Lung microvascular endothelial cell (primary cell): ENCODE measurements at places on chromosomes 7 and 10. TPM values are rescaled to one million over a fixed set of nuclear protein-coding genes. Genes with fewer than 3 reads are reported as not detected.

IL6 gene
- 0.60 and 0.87 TPM in 2 replicates for total RNA-seq

CPA2 gene
- not detected in 2 replicates for total RNA-seq

NPY gene
- total RNA-seq, result not detected in 2 replicates

RET gene
- total RNA-seq, result 0.44 and 6.5 TPM in 2 replicates

ATG9B gene
- under 0.01 TPM in 1 of 2 replicates, not detected in the other for total RNA-seq

VWDE gene
- under 0.01 TPM in 1 of 2 replicates, not detected in the other for total RNA-seq

SFTPA1 gene
- total RNA-seq, result not detected in 2 replicates

BRAF gene
- 11.6 and 20.4 TPM in 2 replicates for total RNA-seq

ZP3 gene
- 0.65 and 1.8 TPM in 2 replicates for total RNA-seq

ANKRD1 gene
- 224 and 350 TPM in 2 replicates for total RNA-seq

HOXA10 gene
- under 0.01 and 2.0 TPM in 2 replicates for total RNA-seq

DNA sequence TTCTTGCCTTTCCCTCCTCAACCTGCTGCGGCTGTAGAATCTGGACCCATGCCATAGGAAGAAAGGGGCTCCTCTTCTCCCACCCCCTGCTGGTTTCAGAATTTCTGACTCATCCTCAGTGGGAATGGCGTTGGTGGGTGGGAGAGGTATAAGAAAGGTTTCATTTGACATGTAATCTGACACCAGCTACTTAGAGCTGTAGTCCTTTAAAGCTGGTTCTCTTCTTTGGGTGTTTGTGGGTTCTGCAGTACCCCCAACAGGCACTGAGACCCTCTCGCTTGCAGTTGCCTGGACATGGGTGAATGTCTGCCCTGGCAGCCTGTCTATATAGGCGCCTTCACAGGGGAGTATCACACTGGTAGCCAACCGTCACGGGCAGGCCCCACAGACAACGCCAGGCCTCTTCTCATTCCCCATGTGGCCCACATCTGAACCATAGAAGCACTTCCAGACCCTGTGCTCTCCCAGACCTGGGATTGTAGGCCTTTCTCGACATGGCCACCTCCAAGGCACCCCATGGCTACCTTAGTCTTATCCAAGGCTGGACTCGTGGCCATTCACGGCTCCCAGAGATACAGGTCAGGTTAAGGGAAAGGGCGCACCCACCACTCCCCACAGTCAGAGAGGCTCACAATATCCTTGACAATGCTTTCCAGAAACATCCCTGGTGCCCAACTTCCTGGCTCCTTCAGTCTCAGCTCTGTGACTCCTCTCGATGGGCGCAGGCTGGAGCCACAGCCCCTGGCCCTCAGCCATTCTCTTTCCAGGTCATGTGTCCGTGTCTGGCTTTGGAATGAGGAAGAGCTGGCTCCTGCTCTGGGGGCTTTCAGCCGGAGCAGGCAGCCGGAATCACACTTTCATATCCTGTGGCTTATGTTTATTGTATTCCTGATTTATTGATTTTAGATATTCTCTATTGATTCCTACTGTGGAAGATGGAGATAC, 17.5 kb downstream of the ZNF862 start:
- DNase-seq, result peak; percentile 62

- no peak for DNase-seq
Measured at GRCh38 chr7:98877692-98878364, 504 bp upstream of the TRRAP start.

DNA sequence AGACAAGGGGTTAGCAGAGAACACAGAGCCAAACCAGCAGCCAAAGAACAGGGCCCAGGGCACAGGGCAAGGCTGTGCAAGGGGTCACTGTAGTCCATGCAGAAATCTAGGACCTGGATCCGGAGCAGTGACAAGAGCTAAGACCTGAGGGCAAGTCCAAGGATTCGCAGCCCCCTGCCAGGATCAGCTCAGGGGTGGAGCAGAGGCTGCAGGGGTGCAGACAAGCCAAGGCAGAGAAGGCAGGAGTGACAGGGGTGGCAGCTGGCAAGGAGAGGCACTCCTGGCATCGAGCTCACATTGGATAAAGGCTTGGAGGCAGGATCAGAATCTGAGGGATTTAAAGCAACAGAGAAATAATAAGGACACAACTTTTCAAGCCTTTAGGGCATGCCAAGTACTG, 80.7 kb upstream of the NANOS1 start:
- no peak for DNase-seq

GRCh38 chr7:44240983-44241510, 40.3 kb downstream of the YKT6 start:
- DNase-seq, result peak; percentile 78

- DNase-seq, result peak; percentile 39
Measured at GRCh38 chr7:131164025-131164925, 163.4 kb upstream of the MKLN1 start.

DNA sequence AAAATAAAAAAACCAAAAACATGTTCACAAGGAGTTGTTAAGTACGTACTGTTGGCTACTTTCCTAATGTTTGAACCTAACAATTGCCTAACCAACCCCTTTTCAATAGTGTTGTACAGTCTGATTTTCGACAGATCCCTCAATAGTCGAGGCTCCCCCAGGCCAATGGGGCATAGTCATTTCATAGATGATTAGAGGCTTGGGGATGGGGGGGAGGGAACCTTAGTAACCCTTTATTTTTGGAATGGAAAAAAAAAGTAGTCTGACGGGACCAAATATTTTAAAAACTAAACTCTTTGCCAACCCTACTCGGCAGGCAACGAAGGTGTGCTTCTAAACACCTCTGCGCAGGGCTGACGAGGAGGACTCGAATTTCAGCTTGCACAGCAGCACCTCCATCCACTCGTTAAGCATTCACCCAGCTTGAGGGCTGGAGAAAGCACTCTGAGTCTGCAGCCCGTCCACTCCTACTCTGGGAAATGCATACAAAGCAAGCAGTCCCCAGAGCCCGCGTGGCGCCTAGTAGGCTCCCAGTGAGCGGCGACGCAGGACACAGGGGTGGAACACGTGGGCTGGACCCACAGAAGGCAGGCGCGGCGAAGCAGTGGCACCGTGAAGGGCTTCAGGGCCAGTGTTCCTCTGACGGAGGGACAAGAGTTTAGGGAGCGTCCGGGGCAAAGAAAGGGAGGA, 899 bp downstream of the PUS7 start:
- peak; percentile 75 for DNase-seq

- no peak for DNase-seq
Measured at GRCh38 chr7:150357771-150358427, 10.7 kb upstream of the REPIN1 start.

GRCh38 chr7:143005632-143006260, 21.2 kb downstream of the OR9A2 start:
- no peak for DNase-seq

DNA sequence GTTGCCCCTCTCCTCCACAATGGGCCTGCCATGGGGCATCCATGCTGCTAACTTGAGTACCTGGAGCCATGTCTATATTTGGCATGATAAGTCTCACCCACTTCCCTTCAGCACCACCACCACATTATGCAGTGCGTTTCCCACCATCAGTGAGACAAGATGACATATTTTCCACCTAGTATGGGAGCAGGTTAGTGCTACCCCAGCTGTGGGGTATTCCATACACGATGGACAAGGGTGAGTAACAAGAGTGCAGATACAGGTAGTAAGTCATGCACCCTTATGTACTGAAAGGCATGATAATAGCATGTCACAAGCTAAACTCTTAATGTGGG, 21.2 kb upstream of the OR2AE1 start:
- no peak for DNase-seq

DNA sequence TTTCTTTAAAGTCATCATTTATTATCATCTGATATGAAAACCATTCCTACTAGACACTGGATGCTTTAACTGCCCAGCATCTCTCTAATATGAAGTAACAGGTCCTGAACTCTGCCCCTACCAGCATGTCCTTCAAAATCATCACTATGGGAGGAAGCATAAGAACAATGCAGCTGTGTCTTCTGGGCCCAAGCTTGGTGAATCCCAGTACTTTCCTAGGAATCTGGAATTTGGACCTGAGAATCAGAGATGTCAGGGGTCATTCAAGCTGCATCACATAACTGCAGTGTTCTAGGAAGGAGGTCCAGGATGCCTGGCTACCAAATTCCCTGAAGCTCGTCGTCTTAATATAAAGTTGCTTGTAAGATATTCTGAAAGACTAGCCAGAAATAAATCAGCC, 182.7 kb downstream of the AHR start:
- DNase-seq, result no peak

GRCh38 chr10:117477961-117478670, 64.4 kb upstream of the EMX2 start:
- peak; percentile 60 for DNase-seq

GRCh38 chr10:114687459-114687858, 29.4 kb upstream of the ABLIM1 start:
- DNase-seq, result no peak

- DNase-seq, result no peak
Measured at GRCh38 chr10:61669161-61669725, 6.5 kb downstream of the CABCOCO1 start.

- DNase-seq, result no peak
Measured at GRCh38 chr7:95907337-95907736, 135.0 kb downstream of the DYNC1I1 start.

GRCh38 chr7:99468336-99468918, 2.5 kb upstream of the ATP5MF start:
- DNase-seq, result no peak

DNA sequence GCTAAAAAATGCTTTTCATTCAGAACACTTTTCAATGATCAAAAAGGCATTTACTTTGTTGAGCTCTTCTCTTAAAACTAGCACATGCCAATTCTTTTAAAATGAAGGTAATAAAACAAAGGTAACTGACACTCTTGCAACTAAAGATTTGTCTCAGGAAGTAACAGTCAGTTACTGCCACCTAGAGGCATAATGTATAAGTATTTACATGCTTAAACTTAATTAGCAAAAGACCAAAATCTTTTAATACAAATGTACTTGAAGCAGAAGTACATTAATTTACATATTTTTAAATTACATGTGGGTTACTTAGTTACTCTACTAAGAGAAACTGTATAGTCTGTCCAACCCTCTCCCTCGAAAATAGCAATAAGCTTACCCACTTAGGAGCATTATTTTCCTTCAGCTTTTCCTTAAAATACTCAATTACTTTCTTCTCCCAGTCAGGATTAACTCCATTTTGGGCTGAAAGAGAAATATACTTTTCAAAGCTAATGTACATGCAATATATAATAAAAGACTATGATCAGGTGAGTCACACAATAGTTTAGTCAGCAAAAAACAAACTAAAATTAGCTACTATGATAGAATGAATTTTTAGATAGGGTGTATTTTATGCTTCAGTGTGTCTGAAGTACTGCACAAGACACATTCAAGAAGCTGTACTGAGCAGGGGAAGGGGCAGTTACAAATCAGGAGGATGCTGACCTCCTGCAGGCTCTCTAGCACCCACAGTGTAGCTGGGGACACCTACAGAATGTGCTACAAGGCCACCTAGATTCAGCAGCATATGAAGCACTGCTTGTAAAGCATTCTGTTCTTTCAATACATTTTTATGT, 13.0 kb downstream of the MCMBP start:
- DNase-seq, result peak; percentile 74

DNA sequence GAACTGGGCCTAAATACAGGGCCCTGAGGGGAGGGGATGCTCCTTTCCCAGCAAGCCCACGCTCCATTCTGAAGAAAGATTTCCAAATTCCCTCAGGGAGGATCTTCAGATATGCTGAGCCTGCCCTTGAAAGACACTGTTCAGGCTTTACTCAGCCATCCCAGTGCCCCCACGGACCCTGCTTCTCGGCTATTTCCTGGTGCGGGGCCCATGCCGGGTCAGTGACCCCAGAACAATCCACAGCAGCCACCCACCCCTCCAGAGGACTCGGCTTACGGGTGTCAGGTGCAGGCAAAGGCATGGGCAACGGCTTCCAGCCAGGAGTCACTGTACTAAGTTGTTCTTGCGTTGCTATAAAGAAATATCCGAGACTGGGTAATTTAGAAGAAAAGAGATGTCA, 137.1 kb downstream of the OAT start:
- no peak for DNase-seq

GRCh38 chr10:95758351-95759025, 2.5 kb downstream of the ENTPD1 start:
- peak; percentile 34 for DNase-seq

GRCh38 chr10:70477661-70478162, 855 bp upstream of the PALD1 start:
- peak; percentile 55 for DNase-seq

DNA sequence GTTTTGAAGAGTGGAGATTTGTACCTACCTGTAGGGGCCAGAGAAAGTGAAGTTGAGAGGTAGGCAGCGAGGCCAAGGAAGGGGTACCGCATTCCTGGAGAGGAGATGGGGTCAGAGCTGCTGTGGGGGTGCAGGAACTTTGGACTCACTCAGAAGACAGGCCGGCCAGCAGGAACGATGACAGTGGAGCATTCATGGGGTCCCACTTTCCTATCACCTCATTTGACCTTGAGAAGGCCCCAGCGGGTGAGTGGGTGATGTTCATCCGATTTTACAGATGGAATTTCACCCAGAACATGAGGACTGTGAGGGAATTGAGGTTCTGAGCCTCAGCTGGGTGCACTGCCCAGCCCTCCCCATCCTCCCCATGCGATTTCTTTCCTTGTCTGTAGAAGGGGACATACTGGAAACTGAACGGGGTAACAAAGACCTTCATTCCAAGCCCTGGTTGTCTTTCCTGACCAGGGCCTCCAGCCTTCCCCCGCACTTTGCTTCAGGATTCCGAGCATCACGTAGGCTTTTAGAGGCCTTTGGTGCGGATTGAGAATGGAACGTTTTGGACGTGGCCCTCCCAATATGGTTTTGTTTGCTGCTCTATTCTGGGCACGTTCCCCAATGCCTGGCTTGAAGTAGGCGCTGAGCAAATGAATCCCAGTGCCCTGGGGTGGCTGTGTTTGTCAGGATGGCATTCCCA, 87.3 kb downstream of the ADCY1 start:
- no peak for DNase-seq

DNA sequence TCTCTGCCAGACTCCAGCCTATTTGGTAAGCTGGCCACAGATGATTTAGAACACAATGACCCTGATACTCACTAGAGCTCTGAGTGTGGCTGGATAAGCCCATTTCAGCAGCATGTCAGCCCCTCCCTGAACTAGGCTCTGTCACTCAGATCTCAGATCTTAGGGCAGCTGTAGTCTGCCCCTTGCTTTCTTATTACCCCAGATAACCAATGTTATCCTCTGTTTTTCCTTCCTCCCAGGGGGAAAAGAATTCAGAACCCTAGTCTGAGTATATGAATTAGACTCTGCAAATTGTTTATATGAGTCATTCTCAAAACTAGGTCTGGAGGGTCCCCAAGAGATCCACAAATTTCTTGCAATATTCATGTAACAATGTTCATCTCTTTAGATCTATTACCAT, 286.2 kb downstream of the KCNMA1 start:
- DNase-seq, result no peak
